HL-60 (cell line): ENCODE measurements at places on chromosomes 5 and 9.

- no peak for DNase-seq
Measured at GRCh38 chr5:53023969-53024368, 34.8 kb downstream of the ITGA2 start.

DNA sequence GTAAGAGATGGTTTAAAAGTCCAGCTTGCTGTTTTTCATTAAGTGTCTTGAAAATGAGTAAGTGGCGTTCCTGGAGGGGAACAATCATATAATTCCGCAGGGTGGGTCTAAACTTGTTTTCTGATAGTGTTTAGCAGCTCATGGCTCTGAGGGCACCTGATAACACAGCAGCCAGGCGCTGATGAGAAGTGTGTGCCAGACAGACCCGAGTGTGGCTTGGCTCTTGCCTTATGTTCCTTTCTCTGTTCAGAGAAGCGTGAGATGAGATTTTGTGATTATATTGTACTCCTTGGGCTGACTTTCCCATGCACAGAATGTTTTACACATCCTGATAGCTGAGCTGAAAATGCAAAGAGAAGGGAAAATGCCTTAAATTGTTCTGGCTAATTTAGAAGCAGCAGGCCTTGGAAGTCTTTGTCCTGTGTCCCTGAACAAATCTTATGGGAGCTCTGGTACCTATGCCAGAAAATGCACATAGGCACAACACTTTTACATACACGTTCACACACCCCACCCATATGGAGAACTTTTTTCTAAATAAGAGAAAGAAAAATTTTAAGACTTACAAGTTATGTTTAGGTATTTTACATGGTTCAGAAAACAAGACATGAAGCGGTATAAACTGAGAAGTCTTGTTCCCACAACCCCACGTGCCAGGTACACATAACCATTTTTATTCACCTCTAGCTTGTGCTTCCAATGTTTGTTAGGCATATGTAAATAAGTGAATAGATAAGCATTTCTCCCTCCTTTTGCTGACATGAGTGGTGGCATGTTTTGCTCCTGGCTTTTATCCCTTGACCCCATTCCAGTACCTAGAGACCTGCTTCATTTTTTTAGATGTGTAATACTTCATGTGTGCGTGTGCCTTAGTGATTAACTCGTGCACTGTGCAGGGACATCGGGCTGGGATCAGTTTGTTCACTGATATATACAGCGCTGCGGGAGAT is 152.2 kb upstream of the OTULINL start:
- no peak for DNase-seq

DNA sequence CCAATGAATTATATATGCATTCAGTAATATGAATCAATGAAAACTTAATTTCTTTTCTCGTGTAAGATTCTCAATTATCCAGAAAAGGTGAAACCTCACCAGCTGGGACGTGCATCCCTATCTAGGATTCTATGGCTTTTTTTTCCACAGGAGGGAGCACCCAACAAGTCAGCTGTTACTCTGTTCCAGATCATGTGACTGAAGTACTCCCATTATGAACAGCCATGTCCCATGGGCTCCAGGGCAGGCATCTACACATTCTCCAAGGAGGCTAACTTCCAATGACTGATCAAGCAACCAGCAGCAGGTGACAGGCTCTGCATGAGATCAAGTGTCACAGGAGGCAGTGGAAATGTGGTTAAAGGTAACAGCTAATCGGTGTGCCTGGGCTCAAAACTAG is 118.8 kb downstream of the ELAVL2 start:
- no peak for DNase-seq

DNA sequence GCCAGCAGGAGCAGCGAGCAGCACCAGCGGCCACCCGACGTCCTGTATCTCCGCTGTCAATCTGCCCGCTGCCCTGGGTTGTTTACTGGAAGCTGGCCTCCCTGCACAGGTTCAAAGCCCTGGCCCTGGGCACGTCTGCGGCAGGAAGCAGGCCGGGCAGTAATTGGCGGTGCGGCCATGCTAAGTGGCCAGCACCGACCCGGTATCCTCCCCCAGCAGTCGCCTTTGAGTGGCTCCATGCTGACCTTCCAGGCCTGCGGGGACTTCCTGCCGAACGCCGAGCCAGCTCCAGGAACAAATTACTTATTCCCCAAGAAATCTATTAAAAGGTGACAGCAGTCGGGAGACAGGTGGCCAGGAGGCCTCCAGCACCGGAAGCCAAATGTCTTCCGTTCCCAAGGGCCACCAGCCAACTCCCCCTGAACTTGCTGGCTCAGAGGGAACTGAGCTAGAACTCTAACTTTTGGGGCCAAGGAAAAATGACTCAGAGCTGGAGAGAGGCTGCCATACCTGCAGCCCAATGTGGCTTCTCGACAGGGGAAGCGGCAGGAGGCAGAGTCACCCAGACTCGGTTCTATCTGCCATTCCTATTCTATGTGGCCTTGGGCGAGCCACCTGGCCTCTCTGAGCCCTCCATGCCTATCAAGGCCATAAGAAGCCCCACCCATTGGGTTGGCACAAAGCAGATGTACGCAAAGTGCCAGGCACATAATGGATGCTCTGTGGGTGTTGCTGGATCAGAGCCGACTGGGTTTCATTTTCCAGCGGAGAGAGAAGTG is 13.7 kb upstream of the PSMB7 start:
- DNase-seq: no peak
